Vagina (tissue), 2 donors: ENCODE measurements at places on chromosomes 3 and 15.

- DNase-seq = no peak
Observed at GRCh38 chr15:25972141-25972675, 109.1 kb upstream of the ATP10A start.

DNA sequence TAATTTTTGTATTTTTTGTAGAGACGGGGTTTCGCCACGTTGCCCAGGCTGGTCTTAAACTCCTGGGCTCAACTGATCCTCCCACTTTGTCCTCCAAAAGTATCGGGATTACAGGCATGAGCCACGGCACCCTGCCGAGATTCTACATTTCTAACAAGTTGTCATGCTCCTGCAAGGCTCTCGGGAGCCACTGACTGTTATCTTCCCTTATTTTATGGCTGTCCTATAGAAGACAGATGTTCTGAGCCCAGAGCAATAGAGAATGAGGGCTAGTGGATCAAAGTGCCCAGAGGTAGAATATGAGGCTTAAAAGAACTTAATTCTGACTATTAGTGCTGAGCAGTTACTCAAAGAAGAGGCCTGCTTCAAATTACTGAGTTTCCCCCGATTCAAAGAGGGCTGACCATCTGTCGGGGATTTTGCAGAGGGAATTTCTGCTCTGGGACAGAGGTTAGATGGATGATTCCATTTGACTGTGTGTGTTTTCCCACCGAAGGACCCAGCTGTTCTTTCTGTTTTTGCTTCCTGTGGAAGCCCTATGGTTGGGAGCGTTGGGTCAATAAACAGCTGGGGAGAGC lies 39.5 kb downstream of the ITPR1 start:
- no peak for DNase-seq

- DNase-seq = no peak
Observed at GRCh38 chr15:64809649-64810496, 15.6 kb downstream of the PIF1 start.

- DNase-seq = no peak
Observed at GRCh38 chr3:185958626-185959025, 20.8 kb upstream of the TRA2B start.

GRCh38 chr15:77454265-77454664 lies 33.6 kb downstream of the HMG20A start:
- no peak for DNase-seq

DNA sequence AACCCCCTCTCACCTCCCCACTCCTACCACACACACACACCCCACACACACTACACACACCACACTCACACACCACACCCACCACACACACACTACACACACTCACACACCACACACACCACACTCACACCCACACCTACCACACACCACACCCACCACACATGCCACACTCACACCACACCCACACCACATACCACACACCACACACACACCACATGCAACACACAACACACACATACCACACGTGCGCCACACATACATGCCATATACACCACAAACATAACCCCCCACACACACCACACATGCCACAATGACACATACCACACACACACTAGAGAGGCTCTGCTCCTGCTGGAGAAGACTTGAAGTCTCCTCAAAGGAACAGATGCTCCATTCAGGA lies 5.9 kb upstream of the ITPKA start:
- no peak for DNase-seq

DNA sequence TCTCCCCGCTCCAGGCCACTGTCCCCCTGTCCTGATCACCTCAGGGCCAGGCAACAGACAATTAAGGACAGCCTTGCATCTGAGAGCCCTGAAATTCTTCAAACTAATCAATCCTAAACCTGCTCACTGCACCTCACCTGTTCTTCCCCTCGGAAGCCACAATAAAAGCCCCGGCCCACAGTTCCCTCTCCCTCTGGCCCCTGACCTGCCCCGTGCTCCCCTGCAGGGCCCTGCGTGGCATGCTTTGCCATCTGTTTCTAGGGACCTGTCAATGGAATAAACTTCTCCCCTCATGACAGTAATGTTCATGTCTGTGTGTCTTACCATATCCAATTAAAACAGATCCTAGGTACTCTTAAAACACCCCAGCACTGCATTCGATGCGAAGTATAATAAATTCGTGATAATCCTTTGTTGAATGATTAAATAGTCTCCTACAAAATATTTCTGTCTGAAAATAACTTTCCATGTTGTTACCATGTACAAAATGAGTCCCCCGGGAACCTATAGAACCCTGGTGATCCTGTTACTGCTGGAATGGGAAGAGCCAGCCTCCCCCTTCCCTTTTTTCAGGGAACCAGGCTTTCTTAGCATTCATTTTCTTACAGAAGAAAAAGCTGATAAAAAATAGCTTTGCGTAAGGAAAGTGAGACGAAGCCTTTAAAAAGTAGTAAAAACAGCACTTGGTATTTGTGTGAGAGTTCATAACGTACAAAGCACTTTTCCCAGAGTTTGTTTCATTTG lies 59.0 kb downstream of the ABTB1 start:
- DNase-seq = no peak

DNA sequence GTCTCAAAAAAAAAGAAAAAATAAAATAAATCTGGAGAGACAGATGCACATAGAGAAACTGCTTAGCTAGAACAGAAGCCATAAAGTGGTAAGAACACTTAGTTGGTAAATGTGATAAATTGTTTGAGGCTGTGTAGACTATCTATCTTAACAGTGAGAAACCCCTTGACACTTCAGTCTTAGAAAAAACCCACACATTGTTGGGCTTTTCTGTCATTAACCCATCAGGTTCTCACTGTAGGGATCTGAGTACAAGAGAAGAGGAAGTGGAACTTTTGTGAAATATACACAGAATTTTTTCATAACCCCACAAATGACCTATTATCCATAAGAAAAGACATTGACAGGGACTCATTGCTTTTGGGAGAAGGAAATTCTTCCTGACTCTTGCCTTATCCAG lies 24.4 kb downstream of the TP63 start:
- no peak for DNase-seq

DNA sequence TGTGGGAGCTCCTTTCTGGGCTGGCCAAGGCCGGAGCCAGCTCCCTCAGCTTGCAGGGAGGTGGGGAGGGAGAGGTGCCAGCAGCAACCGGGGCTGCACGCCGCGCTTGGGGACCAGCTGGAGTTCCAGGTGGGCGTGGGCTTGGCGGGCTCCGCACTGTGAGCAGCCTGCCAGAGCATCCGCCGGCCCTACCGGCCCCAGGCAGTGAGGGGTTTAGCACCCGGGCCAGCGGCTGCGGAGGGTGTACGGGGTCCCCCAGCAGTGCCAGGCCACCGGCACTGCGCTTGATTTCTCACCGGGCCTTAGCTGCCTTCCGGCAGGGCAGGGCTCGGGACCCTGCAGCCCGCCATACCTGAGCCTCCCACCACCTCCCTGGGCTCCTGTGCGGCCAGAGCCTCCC lies 651.0 kb upstream of the ARPP21 start:
- no peak for DNase-seq

DNA sequence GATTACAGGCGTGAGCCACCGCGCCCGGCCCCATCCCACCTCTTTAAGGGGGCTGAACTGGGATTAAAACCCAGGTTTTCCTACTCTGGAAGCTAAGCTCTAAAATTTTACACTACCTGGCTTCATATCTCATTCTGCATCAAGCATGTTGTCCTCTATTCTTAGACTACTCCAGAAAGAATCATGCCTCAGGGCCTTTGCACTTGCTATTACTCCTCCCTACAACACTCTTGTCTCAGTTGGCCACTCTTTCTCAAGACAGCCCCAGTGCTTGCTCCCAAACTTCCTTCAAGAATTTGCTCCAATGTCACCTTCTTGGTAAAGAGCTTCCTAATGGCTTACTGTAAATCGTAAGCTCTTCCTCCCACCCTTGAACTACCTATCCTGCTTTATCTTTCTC lies 521.7 kb downstream of the MAGI1 start:
- no peak for DNase-seq

DNA sequence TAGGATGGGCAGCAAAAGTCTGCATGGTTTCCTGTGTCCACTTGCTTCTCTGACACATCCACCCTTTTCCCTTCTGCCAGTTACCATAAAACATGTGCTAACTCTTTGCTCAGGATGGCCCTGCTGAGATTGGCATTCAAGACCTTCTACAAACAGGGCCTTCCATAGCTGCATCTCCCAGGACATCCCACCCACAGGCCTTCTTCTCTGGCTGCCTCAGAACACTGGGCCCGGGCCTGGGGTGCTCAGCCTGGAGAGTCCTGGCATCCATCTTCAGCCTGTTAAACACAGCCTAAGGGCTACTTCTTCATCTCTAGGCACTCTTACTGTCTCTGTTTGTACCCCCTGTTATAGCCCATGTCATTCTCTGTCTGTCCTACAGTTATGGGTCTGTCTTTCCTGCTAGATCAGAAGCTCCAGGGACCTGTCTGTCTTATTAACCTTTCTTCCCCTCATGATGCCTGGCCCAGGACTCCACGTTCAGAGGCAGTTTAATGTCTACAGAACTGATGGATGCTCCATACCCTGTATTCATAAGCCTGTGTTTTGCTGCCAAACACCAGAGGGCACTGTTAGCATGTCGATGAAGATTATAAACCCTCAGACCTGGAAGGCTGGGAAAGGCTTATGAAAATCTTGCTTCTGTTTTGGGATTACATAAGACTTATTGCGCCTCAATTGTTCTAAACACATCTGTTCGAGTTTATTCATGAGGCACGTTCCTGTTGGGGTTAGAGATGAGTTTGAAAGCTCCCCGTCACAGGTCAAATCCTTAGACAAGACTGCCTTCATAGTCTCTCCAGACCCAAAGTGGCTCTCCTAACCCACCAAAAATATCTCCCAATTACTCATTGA lies 16.5 kb downstream of the SEMA3G start:
- no peak for DNase-seq

- DNase-seq = no peak
Observed at GRCh38 chr3:192980632-192981031, 63.0 kb upstream of the MB21D2 start.

DNA sequence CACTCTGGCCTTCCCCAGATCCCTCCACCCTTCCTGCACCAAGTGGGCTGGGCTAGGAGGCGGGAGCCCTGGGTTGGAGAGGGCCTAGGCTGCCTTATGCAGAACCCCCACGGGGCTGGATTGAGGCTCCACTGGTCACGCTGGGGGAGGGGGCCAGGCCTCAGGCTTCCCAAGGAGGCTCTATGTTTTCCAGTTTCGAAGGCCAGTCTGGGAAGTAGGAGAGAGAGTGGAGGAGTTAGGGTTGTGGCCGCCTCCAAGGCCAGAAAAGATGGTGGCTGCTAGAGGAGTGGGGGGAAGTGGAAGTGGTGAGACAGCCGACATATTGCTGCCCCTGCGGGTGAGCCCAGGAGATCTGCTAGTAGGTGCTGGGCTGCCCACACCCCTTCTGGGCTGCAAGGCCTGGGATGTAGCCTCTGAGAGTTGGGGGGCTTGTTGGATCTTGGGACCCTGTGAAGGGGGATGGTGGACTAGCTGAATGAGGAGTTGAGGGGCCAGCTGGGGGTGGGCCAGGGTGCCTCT lies 1.2 kb downstream of the GNAI2 start:
- DNase-seq = no peak

DNA sequence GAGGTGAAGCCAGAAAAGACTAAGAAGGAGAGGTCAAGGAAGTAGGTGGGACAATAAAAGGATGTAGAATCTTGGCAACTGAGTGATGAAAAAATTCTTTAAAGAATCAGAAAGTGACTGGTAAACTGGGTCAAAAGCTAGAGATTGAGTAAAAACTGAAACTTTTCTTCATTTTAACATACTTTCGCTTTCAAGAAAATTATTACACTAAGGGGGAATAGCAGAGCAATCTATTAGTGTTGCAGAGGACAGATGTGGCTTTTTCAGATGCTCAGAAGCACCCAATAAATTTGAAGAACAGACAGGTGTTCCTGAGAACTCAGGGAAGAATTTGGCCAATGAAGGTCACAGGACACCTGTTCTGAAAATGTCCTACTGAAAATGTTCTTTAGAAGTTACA lies 805.4 kb upstream of the ALCAM start:
- no peak for DNase-seq

GRCh38 chr15:48458876-48459275 lies 127.6 kb downstream of the DUT start:
- DNase-seq = no peak

GRCh38 chr3:44845528-44846520 lies 15.9 kb upstream of the TMEM42 start:
- no peak for DNase-seq

GRCh38 chr15:63185206-63185605 lies 4.2 kb upstream of the RAB8B start:
- no peak for DNase-seq

DNA sequence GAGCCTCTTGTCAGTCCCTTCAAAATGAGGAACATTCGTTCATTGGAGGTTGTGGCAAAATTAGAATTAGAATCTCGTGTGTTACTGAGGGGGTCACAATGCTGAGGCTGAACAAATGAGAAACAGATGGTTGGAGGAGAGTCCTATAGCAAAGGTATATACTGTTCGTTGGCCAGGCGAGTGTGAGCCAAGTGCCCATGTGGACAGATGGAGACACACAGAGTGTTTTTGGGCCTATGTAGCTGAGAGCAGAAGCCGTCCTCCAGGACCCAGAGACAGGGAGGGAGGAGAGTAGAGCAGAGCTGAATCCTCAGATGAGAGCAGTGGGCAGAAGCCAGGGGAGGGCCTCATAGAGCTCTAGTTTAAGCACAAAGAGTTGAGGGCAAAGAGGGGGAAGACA lies 98.9 kb downstream of the NR1D2 start:
- DNase-seq = no peak

DNA sequence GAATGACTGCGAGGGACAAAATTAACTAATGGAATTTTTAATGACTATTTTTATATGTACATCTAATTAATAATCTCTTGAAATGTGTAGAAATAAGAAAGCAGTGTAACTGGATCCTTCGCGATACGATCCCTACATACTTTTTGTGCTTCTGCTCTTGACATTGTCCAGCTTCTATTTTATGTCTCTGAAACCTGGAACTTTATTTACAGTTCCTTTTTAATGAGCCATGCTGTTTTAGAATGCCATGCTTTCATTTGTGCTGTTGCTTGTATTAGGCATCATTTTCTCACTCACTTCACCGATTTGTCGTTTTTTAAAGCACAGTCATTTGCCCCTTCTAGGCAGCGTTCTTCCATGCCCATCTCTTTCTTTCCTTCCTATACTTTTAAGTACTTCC lies 301.3 kb downstream of the EDEM1 start:
- no peak for DNase-seq

DNA sequence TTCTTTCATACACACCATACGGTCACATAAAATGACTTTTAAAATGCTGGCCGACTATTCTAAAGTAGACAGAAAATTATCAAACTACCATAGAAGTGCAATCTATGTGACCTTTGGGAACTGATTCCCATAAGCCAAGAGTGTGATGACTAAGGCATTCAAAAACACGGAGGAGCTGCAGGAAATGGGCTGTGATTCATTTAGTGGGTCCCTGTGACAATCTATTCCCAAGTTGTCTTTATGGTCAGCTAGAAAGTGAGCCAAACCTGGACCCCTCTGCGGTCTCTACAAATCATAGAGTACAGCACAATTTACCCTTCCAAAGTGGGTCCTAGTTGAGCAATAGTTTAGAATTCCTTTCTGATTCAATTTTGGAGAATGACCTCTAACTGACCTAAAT lies 251.5 kb upstream of the CBLB start:
- no peak for DNase-seq

GRCh38 chr15:94282269-94283250 lies 51.2 kb downstream of the MCTP2 start:
- DNase-seq = no peak
